A549 treated with Hydrocortisone at 1 μM for 4 hours (cell line): ENCODE measurements at places on chromosomes 12 and 14. TPM values are rescaled to one million over a fixed set of nuclear protein-coding genes. Genes with fewer than 3 reads are reported as not detected.

Gene FOXJ2
- 6.5 to 10.6 TPM (median 8.9 TPM) in 5 replicates for total RNA-seq

Gene TSPAN19
- not detected in 5 replicates for total RNA-seq

Gene BHLHE41
- 0.53 to 1.5 TPM (median 0.69 TPM) in 5 replicates for total RNA-seq

Gene ANGEL1
- total RNA-seq, result 6.2 to 8.7 TPM (median 8.0 TPM) in 5 replicates
